Epithelial cell of umbilical artery (primary cell): ENCODE measurements at places on chromosomes 2 and 18. TPM values are rescaled to one million over a fixed set of nuclear protein-coding genes. Genes with fewer than 3 reads are reported as not detected.

The RIT2 gene
- not detected in 2 replicates for total RNA-seq

The POTEJ gene
- not detected in 2 replicates for total RNA-seq

The UBXN2A gene
- total RNA-seq: 9.4 and 9.9 TPM in 2 replicates

The ACVR1C gene
- under 0.01 and 0.15 TPM in 2 replicates for total RNA-seq

The STARD6 gene
- total RNA-seq: not detected in 2 replicates
